CD4-positive, alpha-beta T cell treated with Interleukin-6 for 4 hours (primary cell): ENCODE measurements at places on chromosomes 3 and 15.

DNA sequence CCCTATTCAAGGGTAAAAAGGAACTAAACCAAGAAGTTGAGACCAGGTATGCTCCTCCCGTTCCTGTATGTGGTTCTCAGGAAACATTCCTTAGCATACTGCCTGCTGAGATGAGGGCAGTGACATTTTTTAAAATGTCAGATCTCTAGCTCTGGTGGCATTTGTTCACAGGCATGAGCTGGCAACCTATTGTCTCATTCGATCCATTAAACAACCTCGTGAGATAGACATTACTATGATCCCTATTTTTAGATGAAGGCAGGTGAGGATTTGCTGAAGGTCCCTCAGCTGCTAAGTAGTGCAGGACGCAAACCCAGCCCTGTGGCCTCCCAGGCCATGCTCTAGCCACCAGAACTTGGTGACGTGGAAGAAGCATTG is 74.9 kb downstream of the SIDT1 start:
- no peak for DNase-seq

- no peak for DNase-seq
Measured at GRCh38 chr3:53158765-53159155, 2.2 kb upstream of the PRKCD start.

GRCh38 chr3:86986671-86987420 is 4.1 kb downstream of the VGLL3 start:
- DNase-seq = no peak

DNA sequence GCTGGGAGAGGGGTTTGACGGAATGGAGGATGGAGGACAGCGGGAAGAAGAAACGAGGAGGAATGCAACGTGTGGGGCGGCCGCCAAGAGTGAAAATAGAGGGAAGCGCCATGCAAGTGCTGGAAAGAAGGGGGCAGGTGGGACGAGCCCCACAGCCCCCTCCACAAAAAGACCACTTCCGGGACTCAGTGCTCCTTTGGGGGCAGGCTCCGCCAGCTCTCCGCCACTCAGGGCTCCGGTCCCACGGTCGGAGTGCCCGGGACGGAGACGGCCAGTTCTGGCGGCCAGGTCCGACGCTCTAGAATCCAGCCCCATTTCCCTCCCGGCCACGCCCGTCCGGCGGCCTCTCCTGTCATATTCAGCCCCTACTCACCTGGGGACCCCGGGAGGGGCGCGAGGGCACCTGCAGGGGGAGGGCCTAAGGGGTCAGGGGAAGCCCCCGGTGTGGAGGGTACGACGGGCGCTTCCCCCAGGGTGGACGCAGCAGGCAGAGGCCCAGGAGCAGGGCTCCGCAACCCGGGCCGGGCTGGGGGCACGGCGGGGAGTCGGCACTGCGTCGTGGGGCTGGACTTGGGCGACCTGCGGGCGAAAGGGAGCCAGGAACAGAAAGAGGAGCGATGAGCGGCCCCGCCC is 25.5 kb upstream of the CSPG4 start:
- no peak for DNase-seq

- no peak for DNase-seq
Measured at GRCh38 chr3:48118322-48118721, 69.9 kb downstream of the CDC25A start.

GRCh38 chr15:91965501-91966193 is 112.1 kb downstream of the SLCO3A1 start:
- DNase-seq = no peak

DNA sequence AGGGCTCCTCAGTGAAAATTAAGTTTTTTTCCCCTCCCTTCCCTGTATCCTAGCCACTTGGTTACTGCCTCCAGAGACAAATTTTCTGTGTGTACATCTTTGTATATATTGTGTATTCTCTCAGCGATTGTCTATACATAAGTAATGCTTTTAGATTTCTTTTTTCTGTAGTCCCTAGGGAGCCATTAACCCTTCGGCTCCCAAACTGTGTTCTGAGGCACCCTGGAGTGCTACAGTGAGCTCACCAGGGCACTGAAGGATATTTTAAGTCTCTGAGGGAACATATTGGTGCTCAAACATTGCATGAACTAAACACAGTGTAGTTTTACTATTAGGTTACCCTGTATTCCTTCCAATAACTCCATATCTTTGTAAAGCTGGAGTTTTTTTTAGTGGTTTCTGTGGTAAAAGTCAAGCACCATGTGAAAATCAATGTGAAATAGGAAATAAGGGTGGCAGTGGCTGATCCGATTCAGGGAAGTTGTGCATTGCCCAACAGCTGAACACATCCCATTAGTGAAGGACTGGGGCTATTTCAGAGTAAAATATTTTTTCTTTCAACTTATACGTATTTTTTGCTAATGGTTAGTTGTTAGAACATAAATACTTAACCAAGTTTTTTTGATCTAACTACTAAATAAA is 43.0 kb downstream of the USP13 start:
- DNase-seq = no peak

DNA sequence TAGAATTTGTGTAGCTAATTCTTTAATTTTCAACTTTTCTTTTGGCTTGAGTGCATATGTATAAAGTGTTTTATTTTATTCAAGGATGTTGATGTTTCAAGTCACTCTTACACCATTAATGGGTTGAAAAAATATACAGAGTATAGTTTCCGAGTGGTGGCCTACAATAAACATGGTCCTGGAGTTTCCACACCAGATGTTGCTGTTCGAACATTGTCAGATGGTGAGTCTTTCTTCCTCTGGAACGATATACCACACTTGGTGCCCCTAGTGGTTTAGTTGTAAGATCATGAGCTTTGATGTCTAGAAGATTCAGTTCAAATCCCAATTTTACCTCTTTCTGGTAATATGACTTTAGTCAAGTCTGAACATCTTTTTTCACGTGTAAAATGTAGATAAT is 119.3 kb downstream of the HCN4 start:
- DNase-seq = no peak

GRCh38 chr15:89472785-89473256 is 23.6 kb downstream of the RHCG start:
- DNase-seq = no peak

GRCh38 chr15:62046078-62046743 is 14.0 kb downstream of the VPS13C start:
- DNase-seq = no peak

DNA sequence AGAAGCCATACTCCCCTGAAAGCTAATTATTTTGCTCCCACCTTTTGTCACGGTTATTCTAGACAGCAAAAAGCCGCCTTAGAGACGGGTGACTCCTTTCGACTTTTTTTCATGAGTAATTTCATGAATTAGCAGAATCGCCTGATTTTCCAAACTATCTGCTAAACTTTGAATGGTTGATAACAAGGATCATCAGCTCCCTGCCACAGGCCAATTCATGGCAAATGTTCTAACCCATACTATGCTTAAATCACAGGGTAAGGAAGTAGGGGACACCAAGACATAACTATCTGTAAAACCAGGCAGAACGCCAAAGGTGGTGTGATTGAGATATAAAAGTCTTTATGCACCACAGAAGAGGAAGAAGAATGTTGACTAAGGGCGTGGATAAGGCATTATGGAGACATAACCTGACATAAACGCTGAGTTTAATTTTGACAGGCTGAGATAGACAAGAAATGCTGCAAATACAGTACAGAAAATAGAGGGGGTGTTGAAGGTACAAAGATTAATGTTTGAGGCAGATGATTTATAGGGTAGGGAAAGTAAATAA is 891 bp upstream of the DMXL2 start:
- DNase-seq = no peak

DNA sequence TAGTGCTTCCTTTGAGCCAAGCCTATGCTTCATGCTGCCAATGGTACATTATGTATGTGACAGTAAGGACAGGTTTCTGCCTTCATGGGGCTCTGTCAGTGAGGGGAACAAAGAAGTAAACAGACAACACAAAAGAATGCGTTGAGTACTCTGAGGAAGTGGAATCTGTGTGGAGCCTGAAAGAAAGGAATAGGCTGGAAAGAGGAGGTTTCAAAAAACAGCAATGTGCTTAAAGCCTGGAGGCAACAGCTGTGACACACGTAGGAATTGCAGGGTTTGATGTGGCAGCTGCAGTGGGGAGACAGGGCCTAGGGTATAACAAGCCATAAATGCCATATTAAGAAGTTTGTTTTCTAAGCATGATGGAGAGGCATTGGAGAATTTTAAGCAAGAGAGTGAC is 316.7 kb downstream of the CLSTN2 start:
- DNase-seq = no peak

DNA sequence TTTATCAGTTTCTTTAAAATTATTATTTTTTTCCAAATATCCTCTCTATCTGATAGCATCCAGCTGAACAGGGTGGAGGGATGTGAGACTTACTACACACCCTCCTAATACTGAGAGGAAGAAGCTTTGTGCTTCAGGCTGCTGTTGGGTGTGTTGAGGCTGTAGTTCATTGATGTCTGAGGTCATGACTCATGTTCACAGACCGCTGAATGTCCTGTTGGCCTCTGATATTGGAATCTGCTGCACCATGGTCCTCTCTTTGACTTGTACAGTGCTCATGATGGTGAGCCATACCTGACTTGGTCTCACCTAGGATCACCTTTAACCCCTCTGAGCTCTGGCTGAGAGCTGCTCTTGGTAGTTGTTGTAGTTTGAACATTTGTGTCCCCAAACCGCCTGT is 302.9 kb downstream of the SATB1 start:
- DNase-seq = no peak

DNA sequence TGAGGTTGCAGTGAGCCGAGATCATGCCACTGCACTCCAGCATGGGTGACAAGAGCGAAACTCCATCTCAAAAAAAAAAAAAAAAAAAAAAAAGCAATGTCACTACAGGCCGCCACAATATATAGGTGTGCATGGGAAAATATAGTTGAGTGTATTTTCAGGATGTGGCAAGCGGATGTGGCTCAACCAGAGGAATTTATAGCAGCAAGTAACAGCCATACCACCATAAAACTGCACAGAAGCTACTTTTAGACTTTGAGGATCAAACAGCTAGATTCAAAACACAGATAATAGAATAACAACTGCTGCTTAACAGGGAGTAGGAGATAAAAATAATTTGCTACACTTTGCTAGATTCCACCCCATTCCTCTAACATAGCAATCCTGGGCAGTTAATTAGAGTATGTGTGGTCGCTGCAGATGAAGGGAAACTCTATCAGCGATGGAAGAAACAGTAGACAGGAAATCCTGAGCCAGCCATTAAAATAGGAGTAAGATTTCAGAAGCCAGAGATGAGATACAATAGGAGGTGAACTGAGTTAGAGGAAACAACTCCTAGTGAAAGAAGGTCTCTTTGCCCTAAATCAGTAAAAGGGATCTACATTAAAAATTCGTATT is 318.7 kb upstream of the STT3B start:
- DNase-seq = peak; percentile 55
